Stimulated activated CD8-positive, alpha-beta memory T cell treated with anti-CD3 and anti-CD28 coated beads, Interleukin-15, amount 100 ng/mL, for 4 hours (primary cell): ENCODE measurements at places on chromosomes 1 and 21.

DNA sequence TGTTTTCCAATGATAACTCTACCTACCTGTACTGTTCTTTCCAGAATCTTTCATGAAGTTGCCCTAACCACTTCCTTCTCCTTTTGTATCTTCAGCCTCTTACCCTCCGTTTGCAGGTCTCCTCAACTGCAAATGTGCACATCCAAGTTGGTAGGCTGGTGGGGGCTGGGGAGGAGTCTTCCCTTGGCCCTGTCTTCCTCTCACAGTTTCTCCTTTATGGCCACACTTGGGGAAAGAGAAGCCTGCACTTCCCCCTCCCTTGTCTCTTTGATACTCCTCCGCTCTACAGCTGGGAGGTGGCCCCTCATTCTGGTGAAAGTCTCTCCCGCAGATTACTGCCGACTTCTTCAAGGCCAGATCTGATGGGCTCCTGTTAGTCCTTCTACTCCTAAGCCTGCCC, 26.9 kb upstream of the GPR88 start:
- DNase-seq, result no peak

DNA sequence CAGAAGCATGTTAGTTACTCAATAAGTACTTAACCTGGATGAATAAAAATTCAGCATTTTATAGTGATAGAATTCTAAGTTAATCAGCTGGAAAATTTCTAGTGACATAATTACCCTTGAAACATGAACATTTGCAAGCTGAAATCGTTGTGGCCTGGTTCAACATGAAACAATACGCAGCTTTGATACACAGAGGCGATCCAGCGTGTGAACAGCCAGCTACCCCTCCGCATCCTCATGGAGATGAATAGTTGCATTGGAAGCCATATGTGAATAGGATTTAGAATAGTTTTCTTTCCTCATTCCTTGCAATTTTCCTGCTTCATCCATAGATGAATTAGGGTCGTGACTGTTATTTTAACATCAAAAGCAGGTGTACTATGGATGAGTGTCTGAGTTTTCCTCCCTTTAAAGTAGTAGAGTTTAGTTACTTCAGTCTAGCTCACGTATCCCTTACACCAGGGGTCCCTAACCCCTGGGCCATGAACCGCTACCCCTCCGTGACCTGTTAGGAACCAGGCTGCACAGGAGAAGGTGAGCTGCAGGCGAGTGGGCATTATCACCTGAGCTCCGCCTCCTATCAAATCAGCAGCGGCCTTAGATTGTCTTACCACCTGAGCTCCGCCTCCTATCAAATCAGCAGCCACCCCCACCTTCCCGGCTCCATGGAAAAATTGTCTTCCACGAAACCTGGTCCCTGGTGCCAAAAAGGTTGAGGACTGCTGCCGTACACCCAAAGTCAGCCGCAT, 6.2 kb upstream of the TARBP1 start:
- no peak for DNase-seq

GRCh38 chr1:37657620-37658412, 23.1 kb upstream of the RSPO1 start:
- no peak for DNase-seq

DNA sequence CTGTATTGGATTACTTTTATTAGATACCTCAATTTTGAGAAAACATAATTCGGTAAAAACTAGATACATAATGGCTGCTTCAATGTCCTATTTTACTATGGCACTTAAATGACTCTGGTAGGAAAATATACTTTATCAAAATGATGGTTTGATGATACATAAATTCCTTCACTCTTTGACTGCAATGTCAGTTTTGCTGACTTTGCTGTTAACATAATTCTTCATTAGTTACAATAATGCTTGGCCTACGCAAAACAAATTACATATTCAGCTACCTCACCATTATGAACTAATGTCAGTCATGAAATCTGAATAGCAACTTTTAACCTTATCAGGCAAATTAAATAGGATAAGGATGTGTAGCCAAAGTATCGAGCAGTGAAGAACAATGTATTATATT, 1364.7 kb downstream of the KCNT2 start:
- DNase-seq, result no peak

GRCh38 chr1:220943319-220943996, 64.2 kb downstream of the HLX start:
- DNase-seq, result no peak

DNA sequence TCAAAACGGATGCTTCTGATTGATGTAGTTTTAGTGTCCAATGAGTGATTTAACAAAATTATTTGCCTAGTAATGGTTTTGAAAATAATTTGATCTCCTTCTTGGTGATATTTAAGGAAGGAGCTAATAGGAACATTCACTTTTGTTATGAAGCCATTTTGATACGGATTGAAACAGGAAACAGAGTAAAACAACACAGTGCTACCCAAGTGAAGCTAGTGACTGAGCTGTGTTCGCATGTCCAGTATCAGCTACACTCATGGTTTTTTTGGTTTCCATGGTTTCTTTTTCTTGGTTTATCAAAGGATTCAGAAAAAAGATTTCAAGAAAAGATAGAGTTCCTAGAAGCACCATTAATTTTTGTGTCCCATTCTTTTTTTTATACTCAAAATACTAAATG, 40.1 kb upstream of the PLEKHO1 start:
- DNase-seq, result no peak

DNA sequence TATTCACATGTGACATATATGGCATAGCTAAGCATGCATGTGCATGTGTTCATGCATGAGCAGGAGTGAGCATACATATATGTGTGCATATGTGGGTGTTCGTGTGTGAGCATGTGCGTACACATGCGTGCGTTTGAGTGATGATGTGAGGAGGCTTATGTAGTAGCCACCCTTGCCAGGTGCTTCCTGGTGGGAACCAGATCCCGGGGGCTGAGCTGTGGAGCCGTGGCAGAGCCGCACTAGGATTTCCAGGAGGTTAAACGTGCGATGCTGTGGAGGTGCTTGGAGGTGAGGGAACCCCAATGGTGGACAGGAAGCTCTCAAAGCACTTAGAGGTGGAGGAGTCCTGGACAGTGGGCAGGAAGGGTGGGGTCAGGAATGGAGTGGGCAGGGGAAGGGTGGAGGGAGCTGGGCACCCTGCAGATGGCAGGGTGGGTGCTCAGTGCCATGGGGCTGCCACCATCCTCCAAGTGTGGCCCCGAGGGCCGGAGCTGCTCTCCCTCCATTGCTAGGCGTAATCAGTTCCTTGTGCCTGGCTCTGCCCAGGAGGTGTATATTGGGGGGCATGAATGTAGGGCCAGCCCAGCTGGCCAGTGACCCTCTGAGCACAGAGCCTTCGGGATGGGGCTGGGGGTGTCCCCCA, 48.5 kb downstream of the COL18A1 start:
- DNase-seq, result no peak

DNA sequence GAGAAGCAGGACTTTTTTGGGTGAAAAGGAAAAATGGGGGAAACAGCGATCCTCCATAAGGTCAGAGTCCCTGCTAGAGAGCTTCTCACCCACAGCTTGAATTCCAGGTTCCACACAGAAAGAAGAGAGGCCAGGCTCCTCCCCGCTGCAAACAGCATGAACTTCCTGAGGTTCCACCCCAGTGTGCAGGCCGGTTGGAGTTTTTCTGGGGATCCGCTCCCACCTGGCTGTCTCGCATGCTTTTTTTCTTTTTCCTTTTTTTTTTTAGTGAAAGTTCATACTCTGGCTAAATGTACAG, 595.1 kb upstream of the ZP4 start:
- DNase-seq, result no peak

GRCh38 chr1:12475101-12475500, 142.9 kb downstream of the DHRS3 start:
- DNase-seq, result no peak

- no peak for DNase-seq
These were observed 56.5 kb upstream of the SELENON start for GRCh38 chr1:25743164-25744139.

GRCh38 chr1:178694923-178695525, 30.0 kb upstream of the RALGPS2 start:
- no peak for DNase-seq

DNA sequence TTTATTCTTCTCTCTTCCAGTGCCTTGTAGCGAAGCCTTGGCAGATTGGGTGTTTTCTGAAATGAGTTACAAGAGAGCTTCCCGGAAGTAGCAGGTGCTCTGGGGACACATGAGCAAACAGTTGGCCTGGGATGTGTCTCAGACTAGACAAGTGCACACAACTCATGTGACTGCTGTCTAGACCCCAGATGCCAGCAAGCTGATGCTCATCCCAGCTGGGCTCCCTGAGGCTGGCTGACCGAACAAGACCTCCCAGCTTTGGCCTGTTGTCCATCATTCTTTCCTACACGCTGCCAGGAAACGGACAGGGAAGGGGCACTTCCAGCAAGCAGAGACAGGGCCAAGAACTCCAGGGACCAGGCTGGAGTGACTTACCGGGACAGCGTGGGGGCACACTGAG, 18.7 kb upstream of the CSF1 start:
- no peak for DNase-seq

DNA sequence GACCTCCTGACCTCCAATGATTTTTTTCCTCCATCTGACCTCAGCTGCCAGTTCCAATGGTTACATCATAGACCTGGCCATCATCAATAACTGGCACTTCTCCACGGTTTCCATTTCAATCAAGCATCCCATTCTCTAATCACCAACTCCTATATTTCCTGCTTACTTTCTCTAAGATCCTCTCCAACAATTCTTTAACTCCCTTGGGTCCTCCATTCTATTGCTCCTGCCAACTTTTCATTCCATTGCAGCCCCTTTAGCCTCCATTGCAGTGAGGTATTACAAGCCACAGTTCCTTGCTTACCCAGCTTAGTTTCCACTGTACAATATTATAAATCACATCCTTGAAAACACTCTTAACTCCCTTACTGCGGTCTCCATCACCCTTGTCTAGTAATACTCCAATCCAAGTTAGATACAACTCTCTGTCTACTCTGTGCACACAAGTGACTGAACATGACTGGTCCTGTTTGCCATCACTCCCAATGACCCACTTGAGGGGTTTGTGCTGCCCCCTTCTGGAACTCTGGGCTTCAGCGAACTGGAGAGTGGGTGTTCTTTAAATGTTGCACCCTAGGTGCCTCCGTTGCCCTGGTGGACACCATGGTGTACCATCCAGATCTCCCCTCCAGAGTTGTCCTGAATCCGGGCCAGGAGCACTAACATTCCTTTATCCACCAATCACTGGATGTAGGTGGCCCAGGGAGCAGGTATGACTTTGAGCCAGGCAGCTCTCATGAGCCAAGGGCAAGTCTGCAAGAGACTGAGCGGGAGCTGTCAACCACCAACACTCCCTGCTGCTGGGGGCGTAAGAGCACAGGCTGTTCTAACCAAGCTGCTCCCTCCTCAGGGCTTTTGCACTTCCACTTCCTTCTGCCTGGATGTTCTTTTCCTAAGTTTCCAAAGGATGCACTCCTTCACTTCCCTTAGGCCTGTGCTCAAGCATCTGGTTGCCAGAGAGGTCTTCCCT, 3.7 kb upstream of the FNDC7 start:
- peak; percentile 8 for DNase-seq

- DNase-seq, result no peak
These were observed 43.4 kb upstream of the SLC19A2 start for GRCh38 chr1:169529068-169529642.

DNA sequence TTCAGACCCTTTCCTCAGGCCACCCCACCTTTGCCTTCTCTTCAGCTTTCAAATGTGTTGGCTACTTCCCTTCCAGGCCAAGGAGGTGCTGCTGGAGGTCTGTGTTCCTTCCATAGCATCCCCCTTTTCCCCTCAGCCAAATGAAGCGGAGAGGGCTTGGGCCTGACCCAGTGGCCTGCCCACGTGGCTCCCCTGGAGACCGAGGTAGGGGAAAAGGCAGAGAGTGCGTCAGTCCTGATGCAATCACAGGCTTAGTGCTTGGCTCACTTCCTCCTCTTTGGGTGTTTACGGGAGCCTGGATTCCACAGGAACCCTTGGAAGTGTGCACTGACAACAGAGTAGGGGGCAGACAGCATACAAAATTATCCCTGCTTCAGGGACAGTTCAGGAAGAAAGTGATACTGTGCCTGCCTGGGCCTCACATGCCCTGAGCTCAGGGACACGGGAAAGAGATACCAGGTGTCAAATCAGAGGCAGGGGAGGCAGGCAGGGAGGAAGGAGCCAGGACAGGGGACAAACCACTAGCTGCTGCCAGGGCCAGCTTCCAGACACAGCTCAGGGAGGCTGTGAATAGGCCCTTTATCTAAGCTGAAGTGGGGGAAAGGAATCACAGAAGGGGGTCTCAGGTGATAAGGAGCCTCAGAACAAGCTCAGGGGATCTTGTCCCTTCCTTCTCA, 16.6 kb upstream of the PTP4A2 start:
- no peak for DNase-seq

DNA sequence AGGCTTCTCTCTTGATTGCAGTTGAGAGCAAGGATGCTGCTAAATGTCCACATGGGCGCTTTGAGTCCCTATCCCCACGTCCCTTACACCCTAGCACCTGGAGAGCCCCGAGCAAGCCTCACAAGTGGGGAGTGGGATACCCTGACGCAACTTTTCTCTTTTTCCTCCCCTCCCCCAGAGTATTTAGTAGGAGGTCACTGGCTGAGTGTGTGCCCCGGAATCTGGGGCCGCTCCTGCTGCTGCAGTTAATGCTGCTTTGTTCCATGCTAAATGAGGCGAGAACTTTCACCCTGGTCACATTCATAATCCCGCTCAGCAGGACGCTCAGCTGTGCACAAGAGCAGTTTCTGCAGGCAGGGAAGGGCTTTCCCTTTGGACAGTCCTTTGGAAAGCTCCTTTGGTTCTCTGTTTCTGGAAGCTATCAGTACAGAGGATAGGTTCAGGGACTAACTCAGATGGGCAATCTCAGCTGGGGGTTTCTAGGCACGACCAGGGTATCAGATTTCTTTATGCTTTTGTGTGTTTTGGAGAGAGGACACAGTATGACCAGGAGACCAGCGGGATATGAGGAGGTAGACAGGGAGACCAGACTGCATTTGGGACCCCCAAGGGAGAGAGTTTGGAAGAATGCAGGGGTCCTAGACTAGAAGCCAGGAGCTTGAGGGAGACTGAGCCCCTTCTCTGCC, 75.9 kb downstream of the NOS1AP start:
- no peak for DNase-seq

DNA sequence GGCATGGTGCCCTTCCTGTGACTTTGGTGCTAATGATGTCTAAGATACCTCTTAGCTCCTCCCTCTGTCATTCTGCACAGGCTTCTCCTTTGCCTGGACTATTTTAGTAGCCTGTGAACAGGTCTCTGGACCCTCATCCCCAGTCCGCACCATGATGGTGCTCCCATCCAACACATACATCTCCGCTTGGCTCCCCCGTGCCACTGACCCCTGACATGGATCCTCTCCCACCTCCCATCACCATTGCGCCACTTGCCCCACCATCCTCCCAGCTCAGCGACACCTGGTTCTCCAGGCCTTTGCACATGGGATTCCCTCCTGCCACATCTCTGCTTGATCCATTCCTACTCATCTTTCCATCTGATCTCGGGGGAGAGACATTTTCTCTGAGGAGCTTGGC, 33.9 kb downstream of the RUNX3 start:
- no peak for DNase-seq

DNA sequence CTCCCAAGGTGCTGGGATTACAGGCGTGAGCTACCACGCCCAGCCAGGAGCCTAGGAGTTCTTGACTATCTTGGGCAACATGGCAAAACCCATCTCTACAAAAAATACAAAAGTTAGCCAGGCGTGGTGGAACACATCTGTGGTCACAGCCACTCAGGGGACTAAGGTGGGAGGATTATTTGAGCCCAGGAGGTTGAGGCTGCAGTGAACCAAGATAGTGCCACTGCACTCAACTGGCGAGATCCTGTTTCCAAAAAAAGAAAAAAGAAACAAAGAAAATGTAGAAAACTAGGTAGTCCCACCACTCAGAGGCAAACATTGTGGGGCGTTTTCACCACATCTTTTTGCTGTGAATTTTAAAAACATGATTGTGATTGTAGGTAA, 141.3 kb downstream of the ZZZ3 start:
- no peak for DNase-seq
